Activated CD8-positive, alpha-beta T cell treated with anti-CD3 and anti-CD28 coated beads, Interleukin-2, amount 10 ng/mL, durations not matched to agents 7 days and 5 days (primary cell): ENCODE measurements at places on chromosomes 13 and 19. TPM values are rescaled to one million over a fixed set of nuclear protein-coding genes. Genes with fewer than 3 reads are reported as not detected.

Gene PTBP1
- total RNA-seq: 526 TPM

Gene NXNL1
- total RNA-seq: not detected

Gene MTMR6
- 18.4 TPM for total RNA-seq

Gene HSH2D
- total RNA-seq: 84.3 TPM

Gene PCP2
- 0.63 TPM for total RNA-seq

Gene C19orf81
- not detected for total RNA-seq

Gene PPP2R1A
- total RNA-seq: 223 TPM

Gene CERS1
- total RNA-seq: not detected

Gene KLF1
- total RNA-seq: not detected

Gene SPC24
- 92.6 TPM for total RNA-seq

Gene ODAD3
- total RNA-seq: not detected

Gene SIAH3
- total RNA-seq: not detected

Gene KLC3
- total RNA-seq: not detected

Gene CYP4F2
- total RNA-seq: not detected

Gene ZNF763
- total RNA-seq: 2.3 TPM

Gene ZNF253
- 17.5 TPM for total RNA-seq

Gene C3
- 1.2 TPM for total RNA-seq

Gene ERCC1
- total RNA-seq: 57.5 TPM

Gene CCNE1
- 39.2 TPM for total RNA-seq

Gene FGF21
- not detected for total RNA-seq

Gene LCP1
- 1,321 TPM for total RNA-seq

Gene SLC25A41
- 0.16 TPM for total RNA-seq

Gene PLIN4
- not detected for total RNA-seq

Gene ZNF100
- total RNA-seq: 21.6 TPM
